ENCODE measurements at places on chromosomes 1 and 21. TPM values are rescaled to one million over a fixed set of nuclear protein-coding genes. Genes with fewer than 3 reads are reported as not detected.
A peak's percentile ranks its signal among the peaks of the same experiment; 100 is the strongest.

PLXNA2 gene
- not detected for total RNA-seq

ADAMTS5 gene
- not detected for total RNA-seq

CD5L gene
- not detected for total RNA-seq

KCNQ4 gene
- 1.4 TPM for total RNA-seq

GJA5 gene
- 0.28 TPM for total RNA-seq

MPL gene
- total RNA-seq, result not detected

DNA sequence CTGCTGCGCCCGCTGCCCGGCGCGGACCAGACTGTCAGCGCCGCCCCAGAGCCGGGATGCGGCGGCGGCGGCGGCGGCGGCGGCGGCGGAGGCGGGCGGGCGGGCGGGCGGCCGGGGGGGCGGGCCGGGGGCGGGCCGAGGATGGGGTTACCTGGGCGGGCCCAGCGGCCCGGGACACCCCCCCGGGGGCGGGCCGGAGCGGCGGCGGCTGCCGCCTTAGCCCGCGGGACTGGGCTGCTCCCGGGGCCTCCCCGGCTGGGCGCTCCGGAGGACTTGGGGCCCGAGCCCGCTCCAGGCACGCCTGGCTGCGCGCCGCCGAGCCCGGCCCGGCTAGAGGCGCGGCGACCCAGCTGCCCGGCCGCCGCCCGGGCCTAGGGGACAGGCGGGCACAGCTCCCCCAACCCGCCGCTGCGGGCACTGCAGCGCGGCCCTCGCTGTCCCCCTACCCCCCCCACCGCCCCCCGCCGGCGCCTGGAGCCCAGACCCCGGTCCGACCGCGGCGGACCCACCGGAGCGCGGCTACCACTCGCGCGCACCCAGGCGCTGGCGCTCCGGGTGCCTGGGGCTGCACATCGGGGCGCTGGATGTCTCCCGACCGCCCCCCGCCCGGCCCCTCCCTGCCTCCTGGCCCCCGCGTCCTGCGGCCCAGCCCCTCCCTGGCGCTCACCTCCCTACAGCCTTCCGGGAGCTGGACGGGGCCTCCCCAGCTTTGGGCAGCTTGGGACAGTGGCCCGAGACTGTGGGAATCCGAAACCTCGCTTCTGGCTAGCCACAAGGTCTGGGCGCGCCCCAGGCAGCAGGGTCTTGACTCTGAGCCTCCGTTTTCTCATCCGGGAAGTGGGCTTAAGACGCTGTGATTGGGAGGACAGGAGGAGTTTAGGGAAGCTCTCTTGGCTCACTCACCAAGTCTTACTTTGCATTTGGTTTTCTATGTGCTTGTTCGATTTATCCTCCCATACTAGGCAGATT lies at the start of gene WNT4:
TSS of gene WNT4 (minus strand) at position 33 of the 969 bp plus-strand sequence. CDS start 175 bp downstream, outside the sequence.
- no peaks in the 10 kb centered on the region for H3K4me1 ChIP-seq
- H3K27me3 ChIP-seq, result peaks cover 25% of the 10 kb centered on the region
- peak; percentile 32 for DNase-seq
- H3K36me3 ChIP-seq, result no peaks in the 10 kb centered on the region
- H3K27ac ChIP-seq, result no peak within 1 kb of the TSS

GRCh38 chr1:236576004-236576403 lies 28.3 kb downstream of the HEATR1 start:
- no peaks in the 10 kb centered on the region for H3K27me3 ChIP-seq
- H3K4me3 ChIP-seq, result no peak overlapping the region
- no peak for DNase-seq
- H3K27ac ChIP-seq, result no peak overlapping the region
- no peaks in the 10 kb centered on the region for H3K4me1 ChIP-seq

- H3K27me3 ChIP-seq, result no peaks in the 10 kb centered on the region
- no peaks in the 10 kb centered on the region for H3K36me3 ChIP-seq
- DNase-seq, result no peak
- H3K4me1 ChIP-seq, result no peaks in the 10 kb centered on the region
- H3K27ac ChIP-seq, result no peak overlapping the region
- no peak overlapping the region for H3K4me3 ChIP-seq
Observed at GRCh38 chr1:115429884-115430283, 91.8 kb upstream of the NGF start.
